Glutamatergic neuron (in vitro differentiated cells): ENCODE measurements at places on chromosomes 2 and 18. TPM values are rescaled to one million over a fixed set of nuclear protein-coding genes. Genes with fewer than 3 reads are reported as not detected.

KCNIP3 gene
- 7.3 TPM for total RNA-seq

DNA sequence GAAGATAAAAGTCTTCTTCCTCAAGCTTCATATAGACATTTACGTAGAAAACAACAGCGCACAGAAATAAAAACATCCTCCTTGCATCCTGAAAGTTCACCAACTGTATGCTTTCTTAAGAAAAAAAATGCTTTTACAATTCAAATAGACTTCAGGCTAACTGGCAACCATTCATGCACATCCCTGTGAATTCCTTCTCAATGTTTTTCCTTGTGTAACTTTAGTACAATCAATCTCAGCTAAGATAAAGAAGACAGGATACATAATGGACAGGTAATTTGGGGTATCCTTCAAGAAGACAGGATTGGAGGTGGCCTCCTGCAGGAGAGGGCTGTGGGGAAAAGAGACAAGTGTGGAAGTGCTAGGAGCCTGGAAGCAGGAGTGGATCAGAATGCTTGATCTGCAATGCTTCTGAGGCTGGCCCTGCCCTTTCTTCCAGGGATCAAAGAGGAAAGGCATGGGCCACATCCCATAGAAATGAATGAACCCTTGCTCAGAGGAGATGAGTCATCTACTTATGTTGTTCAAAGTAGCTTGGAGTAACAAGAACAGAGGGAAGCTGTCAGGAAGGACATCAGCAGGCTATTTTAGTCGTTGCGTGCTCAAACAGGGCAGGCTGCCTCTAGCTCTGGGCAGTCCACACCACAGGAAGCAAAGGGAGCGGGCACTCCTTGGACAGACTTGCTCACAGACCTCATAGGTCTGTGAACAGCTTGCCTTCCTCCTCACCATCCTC, 126.6 kb downstream of the TMEM131 start:
- no peak overlapping the region for H3K27ac ChIP-seq
- H3K36me3 ChIP-seq: peaks cover 12% of the 10 kb centered on the region
- no peak overlapping the region for H3K4me3 ChIP-seq
- DNase-seq: no peak
- no peaks in the 10 kb centered on the region for H3K27me3 ChIP-seq
- no peaks in the 10 kb centered on the region for H3K4me1 ChIP-seq

DNA sequence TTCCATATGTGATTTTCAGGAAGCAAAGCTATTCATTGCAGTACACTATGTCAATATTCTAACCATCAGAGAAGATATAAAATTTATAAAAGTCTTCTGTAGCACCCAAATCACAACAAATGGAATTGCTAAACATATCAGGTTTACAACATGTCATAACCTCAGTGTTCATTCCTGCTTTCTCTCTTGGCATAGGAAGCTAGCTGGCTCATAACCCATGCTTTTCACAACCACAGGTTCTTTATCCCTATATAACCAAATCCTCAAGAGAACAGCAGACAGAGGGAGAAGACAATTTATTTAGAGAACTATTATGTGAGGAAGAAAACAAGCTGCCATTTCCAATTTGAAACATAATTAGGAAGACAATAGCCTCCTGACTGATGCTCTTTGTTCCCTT, 997.0 kb upstream of the ACVR2A start:
- no peak overlapping the region for H3K27ac ChIP-seq
- no peaks in the 10 kb centered on the region for H3K36me3 ChIP-seq
- DNase-seq: no peak
- H3K4me3 ChIP-seq: no peak overlapping the region
- H3K4me1 ChIP-seq: no peaks in the 10 kb centered on the region

GRCh38 chr2:29762239-29762638, 159.1 kb downstream of the ALK start:
- H3K4me1 ChIP-seq: peaks cover 3% of the 10 kb centered on the region
- no peak overlapping the region for H3K27ac ChIP-seq
- no peak overlapping the region for H3K4me3 ChIP-seq
- H3K27me3 ChIP-seq: no peaks in the 10 kb centered on the region
- no peak for DNase-seq

- no peak overlapping the region for H3K4me3 ChIP-seq
- DNase-seq: no peak
- peaks cover 16% of the 10 kb centered on the region for H3K4me1 ChIP-seq
- peak overlapping the region; percentile 45 for H3K27ac ChIP-seq
Measured at GRCh38 chr2:1459727-1460126, 46.5 kb downstream of the TPO start.
